ENCODE measurements at places on chromosomes 1 and 21. TPM values are rescaled to one million over a fixed set of nuclear protein-coding genes. Genes with fewer than 3 reads are reported as not detected.

- peaks cover 5% of the 10 kb centered on the region for H3K4me1 ChIP-seq
- H3K27me3 ChIP-seq: no peaks in the 10 kb centered on the region
- no peak overlapping the region for H3K4me3 ChIP-seq
- peak; percentile 51 for DNase-seq
- no peaks in the 10 kb centered on the region for H3K36me3 ChIP-seq
Measured at GRCh38 chr1:9413071-9413876, 120.6 kb downstream of the SPSB1 start.

DNA sequence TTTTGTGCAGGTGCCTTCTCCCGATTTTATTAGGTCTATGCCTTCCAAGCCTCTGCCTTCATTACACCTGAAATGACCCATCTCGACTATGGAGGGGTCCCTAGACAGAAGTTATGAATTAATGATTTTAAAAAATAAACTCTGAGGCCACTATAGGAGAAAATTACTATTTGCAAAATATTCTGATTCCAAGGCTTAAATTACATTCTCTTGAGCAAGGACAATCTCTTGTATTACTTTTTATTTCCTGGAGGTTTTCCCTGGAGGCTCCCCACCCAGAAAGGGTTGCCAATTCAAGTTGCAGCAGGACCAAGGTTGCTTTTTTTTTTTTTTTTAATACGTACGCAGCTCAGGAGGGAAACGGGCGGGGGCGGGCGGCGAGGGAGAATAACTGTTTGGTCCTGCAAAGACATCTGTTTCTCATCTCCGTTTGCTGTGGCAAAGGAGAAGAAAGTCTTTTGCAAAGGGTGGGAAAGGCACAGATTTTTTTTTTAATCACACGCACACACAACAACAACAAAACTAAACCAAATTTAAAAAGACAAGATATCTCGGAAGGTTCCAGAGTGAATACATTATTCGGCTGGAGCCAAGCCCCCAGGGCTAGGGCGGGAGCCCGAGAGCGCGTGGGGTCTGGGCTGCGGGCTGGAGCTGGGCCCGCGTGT, 618 bp upstream of the SERTAD4 start:
- peak; percentile 26 for DNase-seq
- H3K27me3 ChIP-seq: no peaks in the 10 kb centered on the region
- H3K4me1 ChIP-seq: peaks cover 8% of the 10 kb centered on the region
- peak overlapping the region; percentile 96 for H3K27ac ChIP-seq
- no peaks in the 10 kb centered on the region for H3K36me3 ChIP-seq

GRCh38 chr1:37156646-37157045, 122.3 kb upstream of the GRIK3 start:
- no peak overlapping the region for H3K4me3 ChIP-seq
- H3K36me3 ChIP-seq: no peaks in the 10 kb centered on the region
- DNase-seq: no peak
- H3K27me3 ChIP-seq: no peaks in the 10 kb centered on the region

DNA sequence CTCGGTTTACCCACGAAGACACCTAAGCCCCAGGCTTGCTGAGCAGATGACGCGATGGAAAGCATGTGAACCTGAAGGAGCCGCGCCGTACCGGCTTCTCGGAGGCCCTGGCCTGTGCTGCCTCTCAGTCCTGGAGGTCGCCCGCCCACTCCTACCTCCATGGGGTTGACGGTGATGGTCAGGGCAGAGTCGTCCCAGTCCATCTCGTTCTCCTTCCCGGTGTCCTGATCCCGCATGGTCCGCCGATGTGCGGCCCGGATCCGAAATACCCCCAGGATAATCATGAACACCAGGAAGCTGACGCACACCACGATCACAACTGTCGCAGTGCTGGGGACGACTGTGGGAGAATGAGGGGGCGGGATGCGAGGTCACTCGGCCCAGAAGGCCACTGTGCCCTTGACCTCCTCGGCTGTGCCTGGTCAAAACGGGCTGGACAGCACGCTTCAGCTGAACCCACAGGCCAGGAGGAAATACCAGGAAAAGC, 79.6 kb downstream of the PIK3CD start:
- no peak overlapping the region for H3K4me3 ChIP-seq
- H3K27me3 ChIP-seq: no peaks in the 10 kb centered on the region
- no peak overlapping the region for H3K27ac ChIP-seq
- peaks cover 21% of the 10 kb centered on the region for H3K36me3 ChIP-seq
- no peak for DNase-seq
- no peaks in the 10 kb centered on the region for H3K4me1 ChIP-seq

GRCh38 chr1:111921948-111922347, 67.5 kb downstream of the KCND3 start:
- no peaks in the 10 kb centered on the region for H3K4me1 ChIP-seq
- H3K4me3 ChIP-seq: no peak overlapping the region
- H3K27me3 ChIP-seq: no peaks in the 10 kb centered on the region
- no peak overlapping the region for H3K27ac ChIP-seq

DNA sequence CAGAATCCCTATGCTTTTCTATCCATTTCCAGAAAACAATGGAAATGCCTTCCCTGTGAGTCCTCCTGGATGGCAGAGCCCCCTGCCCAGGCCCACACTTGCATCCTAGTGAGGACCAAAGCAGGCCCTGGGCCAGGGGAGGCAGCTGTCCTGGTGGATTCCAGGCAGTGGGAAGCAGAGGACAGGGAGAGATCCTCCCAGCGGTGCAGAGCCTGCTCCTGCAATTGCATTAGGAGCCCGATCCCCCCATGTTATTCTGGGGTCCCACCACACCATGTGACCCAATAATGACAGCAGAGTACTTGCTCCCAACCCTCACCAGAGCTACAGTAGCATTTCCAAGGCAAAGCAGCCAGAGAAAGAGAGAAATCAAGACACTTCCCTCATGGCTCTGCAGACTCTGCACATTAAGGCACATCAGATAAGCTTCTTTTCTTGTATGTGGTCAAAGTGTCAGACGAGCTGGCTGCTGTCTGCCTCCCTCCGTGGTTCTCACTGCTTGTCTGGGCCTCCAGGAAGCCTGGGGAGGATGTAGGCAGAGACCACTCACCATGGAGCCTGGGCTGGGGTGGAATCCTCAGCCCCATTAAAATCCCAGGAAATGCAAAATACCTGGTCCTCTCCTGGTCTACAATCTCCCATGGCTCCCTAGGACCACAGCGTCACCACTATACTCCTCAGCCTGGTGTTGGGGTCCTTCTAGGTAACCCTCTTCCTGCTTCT, 54.9 kb upstream of the RUNX3 start:
- no peaks in the 10 kb centered on the region for H3K36me3 ChIP-seq
- DNase-seq: no peak

GRCh38 chr1:245074898-245075297, 79.9 kb upstream of the KIF26B start:
- H3K27me3 ChIP-seq: no peaks in the 10 kb centered on the region
- H3K4me3 ChIP-seq: no peak overlapping the region
- DNase-seq: no peak
- H3K27ac ChIP-seq: no peak overlapping the region
- H3K36me3 ChIP-seq: no peaks in the 10 kb centered on the region

DNA sequence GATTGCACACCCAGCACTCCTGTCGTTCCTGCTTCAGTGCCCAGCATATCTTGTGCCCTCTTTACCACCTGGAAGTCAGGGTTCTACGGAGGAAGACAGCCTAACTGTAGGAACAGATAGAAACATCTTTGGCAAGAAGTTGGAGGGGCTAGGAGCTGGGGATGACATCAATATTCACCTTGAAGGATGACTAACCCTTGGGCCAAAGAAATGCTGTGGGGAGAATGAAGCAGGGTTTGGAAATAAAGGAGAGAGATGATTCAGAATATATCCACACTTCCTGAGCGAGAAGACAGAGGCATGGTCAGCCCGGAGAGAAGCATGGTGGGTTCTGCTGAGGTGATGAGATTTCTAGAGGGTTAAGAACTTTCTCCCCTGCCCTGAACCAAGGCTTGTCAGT, 4.6 kb upstream of the NKAIN1 start:
- no peak overlapping the region for H3K4me3 ChIP-seq
- H3K27ac ChIP-seq: no peak overlapping the region
- H3K4me1 ChIP-seq: no peaks in the 10 kb centered on the region
- H3K36me3 ChIP-seq: no peaks in the 10 kb centered on the region
- peaks cover 12% of the 10 kb centered on the region for H3K27me3 ChIP-seq

DNA sequence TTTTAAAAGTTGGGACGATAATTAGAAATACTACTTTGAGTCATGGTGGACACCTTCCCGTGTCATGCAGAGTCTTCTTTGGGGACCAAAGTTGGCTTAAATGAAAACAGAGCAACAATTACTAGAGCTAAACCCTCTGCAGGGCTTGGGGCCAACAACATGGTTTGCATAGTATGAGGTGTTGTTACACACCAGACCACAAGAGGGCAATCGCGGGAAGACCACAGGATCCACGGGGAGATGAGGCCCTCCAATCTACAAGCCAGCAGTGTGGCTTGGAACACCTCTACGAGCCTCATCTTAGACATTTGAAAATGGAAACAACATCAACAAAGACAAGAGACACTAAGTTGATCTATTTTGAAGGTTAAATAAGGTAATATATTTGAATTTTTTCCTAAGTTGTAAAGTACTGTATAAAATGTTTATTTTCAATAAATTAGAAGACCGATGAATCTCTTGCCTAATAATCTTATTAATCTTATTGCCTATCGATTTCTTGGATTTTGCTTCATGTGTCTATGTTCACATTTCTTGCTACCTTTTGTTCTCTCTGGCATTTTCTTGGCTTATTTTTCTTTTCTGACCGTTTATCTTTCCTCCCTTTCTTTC, 8.2 kb upstream of the SMCP start:
- H3K4me1 ChIP-seq: no peaks in the 10 kb centered on the region
- H3K27me3 ChIP-seq: no peaks in the 10 kb centered on the region
- H3K27ac ChIP-seq: no peak overlapping the region
- DNase-seq: peak; percentile 55

- no peaks in the 10 kb centered on the region for H3K4me1 ChIP-seq
- no peaks in the 10 kb centered on the region for H3K36me3 ChIP-seq
- no peak for DNase-seq
- H3K4me3 ChIP-seq: no peak overlapping the region
- no peaks in the 10 kb centered on the region for H3K27me3 ChIP-seq
Measured at GRCh38 chr1:29460041-29460610, 223.8 kb downstream of the PTPRU start.

DNA sequence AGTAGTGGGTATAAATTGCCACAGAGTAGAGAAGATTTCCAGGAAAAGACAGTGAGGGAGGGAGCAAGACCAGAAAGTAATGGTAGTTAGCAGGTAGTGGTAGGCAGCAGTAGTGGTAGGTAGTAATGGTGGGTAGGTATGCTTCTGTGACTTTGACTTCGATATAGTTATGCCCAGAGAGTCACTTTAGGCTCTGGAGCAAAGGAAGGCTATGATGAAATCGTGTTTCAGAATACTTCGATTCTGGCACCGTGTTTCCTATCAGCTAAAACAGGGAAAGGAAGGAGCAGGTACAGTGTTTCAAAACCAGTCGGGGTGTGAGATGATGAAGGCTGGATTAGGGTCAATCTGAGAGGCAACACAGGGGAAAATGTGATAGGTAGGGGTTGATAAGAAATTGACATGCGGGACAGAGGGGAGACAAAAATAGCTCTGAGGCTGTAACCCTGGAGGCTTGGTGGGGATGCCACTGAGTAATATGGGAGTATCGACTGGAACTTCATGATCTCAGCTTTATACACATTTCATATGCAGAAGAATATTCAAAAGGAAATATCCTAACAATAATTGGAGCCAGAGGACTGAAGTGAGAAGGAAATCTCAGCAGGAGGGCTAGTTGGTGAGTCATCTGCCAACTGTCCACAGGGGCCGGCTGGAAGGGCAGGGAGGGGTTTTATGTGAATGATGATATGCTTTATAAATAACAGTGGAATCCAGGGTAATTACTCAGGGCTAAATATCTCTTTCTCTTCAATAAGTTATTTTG, 25.2 kb upstream of the TRIM45 start:
- no peaks in the 10 kb centered on the region for H3K27me3 ChIP-seq
- H3K4me3 ChIP-seq: no peak overlapping the region
- H3K4me1 ChIP-seq: no peaks in the 10 kb centered on the region

GRCh38 chr1:204591473-204592090, 75.4 kb downstream of the MDM4 start:
- H3K4me3 ChIP-seq: no peak overlapping the region
- no peaks in the 10 kb centered on the region for H3K27me3 ChIP-seq
- H3K4me1 ChIP-seq: no peaks in the 10 kb centered on the region
- H3K27ac ChIP-seq: no peak overlapping the region

DNA sequence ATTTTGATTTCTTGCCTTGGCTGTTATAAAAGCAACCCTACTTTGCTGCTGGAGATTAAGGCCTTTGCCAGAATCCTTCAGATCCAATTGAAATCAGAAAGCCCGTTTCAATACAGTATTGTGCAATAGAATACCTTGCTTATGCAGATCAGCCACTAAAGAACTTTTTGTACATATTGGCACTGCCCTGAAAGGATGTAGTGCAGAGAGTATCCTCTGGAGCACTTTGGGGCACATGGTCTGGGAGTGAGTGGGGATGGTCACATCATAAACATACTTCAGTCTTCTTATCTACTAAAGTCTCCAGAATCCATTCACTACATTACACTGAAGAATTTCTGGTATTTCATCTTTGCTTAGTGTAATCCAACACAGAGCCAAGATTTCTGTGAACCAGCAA, 189.0 kb downstream of the CENPF start:
- H3K27ac ChIP-seq: no peak overlapping the region
- H3K36me3 ChIP-seq: no peaks in the 10 kb centered on the region
- H3K27me3 ChIP-seq: no peaks in the 10 kb centered on the region
- H3K4me3 ChIP-seq: no peak overlapping the region
- H3K4me1 ChIP-seq: no peaks in the 10 kb centered on the region
- no peak for DNase-seq

- H3K27ac ChIP-seq: no peak overlapping the region
- no peak for DNase-seq
- no peak overlapping the region for H3K4me3 ChIP-seq
- no peaks in the 10 kb centered on the region for H3K4me1 ChIP-seq
Measured at GRCh38 chr1:24857507-24858133, 72.5 kb downstream of the RUNX3 start.

The FHAD1 gene
- 2.3 TPM for total RNA-seq

The KLHDC9 gene
- 9.8 TPM for total RNA-seq

The NBPF3 gene
- 13.8 TPM for total RNA-seq

The DLGAP3 gene
- 0.15 TPM for total RNA-seq

The NIPAL3 gene
- total RNA-seq: 28.5 TPM

The SAMSN1 gene
- 7.5 TPM for total RNA-seq
